ENCODE measurements at places on chromosomes 6 and 20. TPM values are rescaled to one million over a fixed set of nuclear protein-coding genes. Genes with fewer than 3 reads are reported as not detected.

DNA sequence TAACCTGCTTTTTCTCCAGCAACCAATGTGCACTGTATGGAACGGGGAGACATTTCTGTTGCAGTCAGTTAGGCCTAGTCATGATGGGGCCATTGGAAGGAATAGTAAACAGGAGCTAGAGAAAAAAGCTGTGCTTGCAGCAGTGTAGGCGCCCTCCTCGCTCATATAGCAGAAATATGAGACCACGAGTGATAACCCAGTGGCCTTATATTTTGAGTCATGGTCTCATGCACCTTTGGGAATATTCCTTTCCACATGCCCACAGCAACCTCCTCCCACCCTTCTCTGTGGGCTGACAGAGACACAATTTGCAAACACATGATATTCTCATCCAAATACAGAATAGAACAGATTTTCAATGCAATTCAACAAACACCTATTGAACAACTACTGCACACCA lies 248.9 kb upstream of the CITED2 start:
- no peak for DNase-seq

DNA sequence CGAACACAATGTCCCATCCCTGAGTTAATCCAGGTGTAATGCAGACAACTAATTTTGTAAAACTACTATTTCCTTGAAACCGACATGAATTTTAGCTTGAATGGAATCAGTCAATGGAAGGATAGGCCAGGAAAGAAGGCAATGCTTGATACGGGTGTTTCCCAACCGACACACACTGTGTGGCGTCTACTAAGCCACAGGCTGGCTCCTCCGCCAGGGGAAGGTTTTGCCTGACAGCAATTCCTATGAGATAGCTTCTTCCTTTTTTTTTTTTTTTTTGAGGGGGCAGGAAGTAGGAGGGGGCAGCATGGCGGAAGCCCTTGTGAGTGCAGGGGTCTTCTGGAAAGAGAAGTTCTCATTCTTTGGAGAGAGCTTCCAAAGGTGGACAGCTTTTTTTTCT lies 12.0 kb upstream of the LAMA4 start:
- DNase-seq: no peak

GRCh38 chr6:149168968-149169367 lies 148.5 kb upstream of the TAB2 start:
- no peak for DNase-seq

- no peak for DNase-seq
These were observed 10.2 kb upstream of the MROH8 start for GRCh38 chr20:37189416-37190016.

- DNase-seq: no peak
These were observed 48.3 kb downstream of the ADGRF1 start for GRCh38 chr6:46993846-46994245.

- DNase-seq: peak; percentile 81
These were observed at the start of gene ARID1B for GRCh38 chr6:156776840-156777576. Gene ARID1B (plus strand): TSS chr6:156777378. CDS start chr6:156777681, 303 bp downstream.

DNA sequence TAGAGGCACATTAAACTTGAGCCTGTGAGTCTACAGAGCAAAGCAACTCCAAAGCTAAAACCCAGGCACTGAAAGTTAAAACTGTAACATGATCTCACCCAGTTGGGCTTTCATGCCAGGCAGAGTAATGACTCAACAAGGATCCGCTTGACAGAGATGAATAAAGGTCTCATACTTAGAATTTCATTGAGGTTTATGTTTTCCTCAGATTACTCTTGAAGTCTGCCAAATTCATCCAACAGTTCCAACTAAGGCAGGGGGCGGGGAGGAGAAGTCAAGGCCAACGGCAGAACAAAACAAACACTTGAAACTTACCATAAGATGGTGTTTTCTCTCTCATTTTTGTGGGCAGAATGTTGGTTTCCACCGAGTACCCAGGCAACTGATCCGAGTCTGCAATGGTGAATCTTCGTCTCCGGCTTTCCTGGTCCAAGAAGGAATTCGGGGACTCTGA lies 54.0 kb upstream of the IPCEF1 start:
- DNase-seq: peak; percentile 54

- DNase-seq: peak; percentile 72
These were observed at the start of gene TXLNB for GRCh38 chr6:139291813-139292619. Gene TXLNB (minus strand): TSS chr6:139291998. CDS start chr6:139288899, 3,099 bp downstream.

GRCh38 chr20:45404438-45404837 lies 3.7 kb upstream of the DBNDD2 start:
- no peak for DNase-seq

KCNB1 gene
- 1.6 TPM for total RNA-seq

SLCO4A1 gene
- 33.2 TPM for total RNA-seq

SPATS1 gene
- total RNA-seq: not detected

MYH7B gene
- total RNA-seq: 1.4 TPM

GSTA4 gene
- 12.2 TPM for total RNA-seq
